T-cell (primary cell): ENCODE measurements at places on chromosomes 6 and 20.

GRCh38 chr6:110392727-110393126 lies 22.6 kb downstream of the DDO start:
- DNase-seq, result no peak

DNA sequence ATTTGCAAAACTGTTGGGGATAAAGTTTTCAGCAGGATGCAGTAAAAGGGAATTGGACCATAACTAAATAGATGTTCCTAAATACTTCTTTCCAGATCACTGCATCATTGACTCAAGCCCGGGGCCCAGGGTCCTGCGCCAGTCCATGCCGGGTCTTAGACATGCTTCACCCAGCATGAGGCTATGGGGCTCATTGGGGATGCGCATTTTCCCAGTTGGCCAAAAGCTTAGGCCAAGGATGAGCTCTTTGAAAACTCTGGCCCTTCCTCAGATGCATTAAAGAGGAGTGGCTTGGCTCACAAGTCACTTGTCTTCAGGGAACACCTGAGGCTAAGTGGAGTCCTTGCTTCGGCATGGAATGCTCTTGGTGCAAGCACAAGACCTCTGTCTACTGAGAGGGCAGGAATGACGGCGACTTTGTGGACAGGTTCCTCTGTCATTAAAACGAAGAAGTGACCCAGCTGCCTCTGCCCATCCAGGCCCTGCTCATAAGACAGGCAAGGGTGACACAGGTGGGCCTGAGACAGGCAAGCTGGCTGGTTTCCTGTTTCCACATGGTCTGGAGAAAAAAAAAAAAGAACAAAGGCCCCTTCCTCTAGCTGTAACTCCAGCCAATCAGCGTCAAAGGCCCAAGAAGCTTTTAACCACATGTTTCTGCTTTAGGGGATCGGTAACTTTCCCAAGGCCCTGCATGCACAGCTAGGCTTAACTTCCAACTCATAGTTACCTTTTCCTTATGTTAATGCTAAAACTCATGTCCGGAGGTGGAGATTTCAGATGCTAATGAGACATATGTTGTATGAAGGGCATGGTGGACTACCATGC lies 81.4 kb upstream of the CDH4 start:
- DNase-seq, result no peak

DNA sequence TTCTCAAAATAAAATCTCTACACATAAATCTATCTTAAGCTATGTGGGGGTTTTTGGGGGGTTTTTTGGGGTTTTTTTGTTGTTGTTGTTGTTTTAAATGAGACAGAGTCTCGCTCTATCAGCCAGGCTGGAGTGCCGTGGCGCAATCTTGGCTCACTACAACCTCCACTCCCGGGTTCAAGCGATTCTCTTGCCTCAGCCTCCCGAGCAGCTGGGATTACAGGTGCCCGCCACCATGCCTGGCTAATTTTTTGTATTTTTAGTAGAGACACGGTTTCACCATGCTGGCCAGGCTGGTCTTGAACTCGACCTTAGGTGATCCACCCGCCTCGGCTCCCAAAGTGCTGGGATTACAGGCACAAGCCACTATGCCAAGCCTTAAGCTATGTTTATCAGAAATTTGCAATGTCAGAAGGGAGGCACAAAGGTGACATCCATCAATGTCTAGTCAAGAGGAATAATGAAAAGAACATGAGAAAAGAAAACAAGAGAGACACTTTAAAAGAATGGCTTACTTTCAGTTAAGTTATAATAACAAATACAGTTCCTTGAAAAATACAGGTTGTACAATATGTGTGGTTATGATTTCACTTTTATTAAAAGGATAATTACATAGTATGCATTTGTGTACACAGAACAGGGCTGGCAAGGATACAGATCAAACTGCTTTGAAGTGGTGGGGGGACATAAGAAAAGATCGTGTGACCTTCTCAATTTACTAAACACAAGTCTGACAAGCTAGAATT lies 28.6 kb downstream of the SLC23A2 start:
- DNase-seq, result no peak

GRCh38 chr6:40685862-40686261 lies 98.7 kb upstream of the LRFN2 start:
- DNase-seq, result no peak

GRCh38 chr6:126086560-126086959 lies 100.2 kb downstream of the TRMT11 start:
- no peak for DNase-seq
